H9 (cell line): ENCODE measurements at places on chromosomes 6 and 20.

DNA sequence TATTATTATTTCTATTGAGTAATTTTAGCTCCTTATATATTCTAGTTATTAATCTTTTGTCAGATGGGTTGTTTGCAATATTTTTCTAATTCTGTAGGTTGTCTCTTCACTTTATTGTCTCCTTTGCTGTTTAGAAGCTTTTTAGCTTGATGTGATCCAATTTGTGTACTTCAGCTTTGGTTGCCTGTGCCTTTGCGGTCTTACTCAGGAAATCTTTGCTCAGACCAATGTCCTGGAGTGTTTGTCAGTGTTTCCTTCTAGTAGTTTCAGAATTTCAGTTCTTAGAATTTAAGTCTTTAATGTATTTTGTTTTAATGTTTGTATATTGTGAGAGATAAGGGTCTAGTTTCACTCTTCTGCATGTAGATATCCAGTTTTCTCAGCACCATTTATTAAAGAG lies 916.0 kb upstream of the EYS start:
- DNase-seq: no peak
- no peaks in the 10 kb centered on the region for H3K36me3 ChIP-seq
- H3K4me3 ChIP-seq: no peak overlapping the region
- no peaks in the 10 kb centered on the region for H3K27me3 ChIP-seq
- H3K27ac ChIP-seq: no peak overlapping the region
- H3K4me1 ChIP-seq: no peaks in the 10 kb centered on the region; the same call in 1 of the 2 replicates

- no peak for DNase-seq
- no peak overlapping the region for H3K27ac ChIP-seq
- no peaks in the 10 kb centered on the region for H3K27me3 ChIP-seq
- no peak overlapping the region for H3K4me3 ChIP-seq
- H3K4me1 ChIP-seq: no peaks in the 10 kb centered on the region
- no peaks in the 10 kb centered on the region for H3K36me3 ChIP-seq
Measured at GRCh38 chr6:111339294-111339693, 143.7 kb downstream of the REV3L start.

DNA sequence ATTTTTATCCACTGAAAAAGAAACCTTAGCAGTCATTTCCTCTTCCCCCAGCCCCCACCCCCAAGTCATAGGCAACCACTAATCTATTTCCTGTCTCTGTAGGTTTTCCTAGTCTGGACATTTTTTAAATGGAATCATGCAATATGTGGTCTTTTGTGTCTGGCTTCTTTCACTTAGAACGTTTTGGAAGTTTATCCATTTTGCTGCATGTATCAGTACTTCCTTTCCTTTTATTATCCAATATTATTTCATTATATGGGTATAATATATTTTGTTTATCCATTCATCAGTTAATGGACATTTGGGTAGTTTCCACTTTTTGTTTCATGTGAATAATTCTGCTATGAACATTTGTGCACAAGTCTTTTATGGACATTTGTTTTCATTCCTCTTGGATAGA lies 99.3 kb upstream of the BMP5 start:
- H3K4me1 ChIP-seq: no peaks in the 10 kb centered on the region
- no peaks in the 10 kb centered on the region for H3K27me3 ChIP-seq
- no peak for DNase-seq
- H3K4me3 ChIP-seq: no peak overlapping the region

DNA sequence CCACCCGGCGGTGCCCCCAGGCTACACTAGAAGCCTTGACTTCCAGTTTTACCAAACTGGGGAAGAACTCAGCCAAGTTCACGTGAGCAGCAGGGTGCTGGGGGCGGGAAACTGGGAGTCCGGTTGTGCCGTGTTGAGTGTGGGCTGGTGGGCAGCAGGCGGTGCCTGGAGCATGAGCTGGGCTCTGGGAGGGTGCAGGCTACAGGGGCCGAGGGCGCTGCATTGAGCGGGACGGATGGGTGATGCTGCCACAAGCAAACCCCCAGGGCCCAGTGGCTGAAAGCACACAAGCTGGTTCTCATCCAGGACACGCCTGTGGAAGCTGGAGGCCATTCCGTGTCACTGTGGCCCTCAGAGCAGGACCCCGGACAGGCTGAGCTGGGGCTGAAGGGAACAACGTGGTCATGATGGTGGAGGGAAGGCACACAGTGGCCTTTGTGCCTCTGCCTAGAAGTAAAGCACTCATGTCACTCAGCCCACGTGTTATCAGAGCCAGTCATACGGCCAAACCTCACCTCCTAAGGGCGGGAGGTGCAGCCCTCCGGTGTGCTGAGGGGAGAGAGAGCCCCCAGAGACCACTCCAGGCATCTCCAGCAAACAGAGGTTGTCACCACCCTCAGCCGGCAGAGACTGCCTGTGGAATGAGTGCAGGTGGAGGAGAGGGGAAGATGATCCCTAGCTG lies 29.5 kb downstream of the RBM38 start:
- no peak for DNase-seq
- no peaks in the 10 kb centered on the region for H3K27me3 ChIP-seq
- no peak overlapping the region for H3K4me3 ChIP-seq

DNA sequence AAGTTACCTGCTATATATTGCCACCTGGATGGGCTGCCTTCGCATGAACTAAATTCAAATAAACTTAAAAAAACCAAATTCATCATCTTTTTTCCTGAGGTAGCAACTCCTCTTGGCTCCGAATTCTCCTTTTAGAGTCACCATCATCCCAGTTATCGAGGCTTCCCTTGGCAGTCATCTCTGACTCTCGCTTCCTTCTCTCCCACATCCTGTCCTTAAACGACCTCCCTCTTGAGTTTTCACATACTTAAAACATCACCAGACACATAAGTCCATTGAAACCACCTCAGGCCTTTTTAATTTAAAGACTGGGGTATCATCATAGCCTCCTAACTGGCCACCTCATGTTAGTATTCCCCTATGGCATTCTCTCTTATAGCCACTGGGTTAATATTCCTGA lies 296.1 kb upstream of the FLRT3 start:
- no peak for DNase-seq
- H3K27me3 ChIP-seq: no peaks in the 10 kb centered on the region
- no peak overlapping the region for H3K27ac ChIP-seq
- no peaks in the 10 kb centered on the region for H3K36me3 ChIP-seq
- H3K4me1 ChIP-seq: no peaks in the 10 kb centered on the region

DNA sequence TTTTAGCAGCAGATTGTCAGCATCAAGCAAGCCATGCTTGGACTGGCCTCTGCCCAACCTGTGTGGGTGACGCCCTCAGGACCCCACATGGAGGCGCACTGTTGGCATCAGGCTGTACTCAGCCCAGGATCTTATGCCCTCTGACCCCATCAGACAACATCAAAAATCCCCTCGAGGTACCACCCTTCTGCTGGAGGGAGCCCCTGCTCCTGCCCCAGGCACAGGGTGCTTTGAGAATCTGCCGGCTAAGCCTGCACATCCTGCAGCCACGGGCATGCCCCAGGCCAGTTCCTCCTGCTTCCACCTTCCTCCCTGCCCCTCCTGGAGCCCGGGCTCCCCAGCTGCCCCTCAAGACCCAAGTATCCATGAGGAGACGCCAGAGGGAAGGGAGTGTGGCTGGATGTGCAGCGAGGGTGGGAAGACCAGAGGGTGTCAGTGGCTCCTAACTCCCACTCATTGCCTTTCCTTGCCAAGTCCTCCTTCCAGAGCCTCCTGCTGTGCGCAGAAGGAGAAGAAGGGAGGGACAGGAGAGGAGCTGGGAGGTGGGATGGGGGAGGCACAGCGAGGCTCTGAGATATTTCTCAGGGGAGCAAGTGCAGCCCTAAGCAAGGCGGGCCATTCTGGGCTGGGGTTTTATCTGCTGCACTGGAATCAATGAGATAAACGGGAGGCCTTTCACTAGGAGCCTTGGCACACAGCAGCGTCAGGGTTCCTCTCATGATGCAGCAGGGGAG lies 77.4 kb upstream of the CST7 start:
- no peaks in the 10 kb centered on the region; the same call in 1 of the 2 replicates for H3K36me3 ChIP-seq
- no peak overlapping the region for H3K27ac ChIP-seq
- H3K27me3 ChIP-seq: no peaks in the 10 kb centered on the region
